AG04450 (cell line): ENCODE measurements at places on chromosomes 3 and 15. TPM values are rescaled to one million over a fixed set of nuclear protein-coding genes. Genes with fewer than 3 reads are reported as not detected.

- DNase-seq = no peak
These were observed 110.0 kb upstream of the HES1 start for GRCh38 chr3:194025951-194026350.

DNA sequence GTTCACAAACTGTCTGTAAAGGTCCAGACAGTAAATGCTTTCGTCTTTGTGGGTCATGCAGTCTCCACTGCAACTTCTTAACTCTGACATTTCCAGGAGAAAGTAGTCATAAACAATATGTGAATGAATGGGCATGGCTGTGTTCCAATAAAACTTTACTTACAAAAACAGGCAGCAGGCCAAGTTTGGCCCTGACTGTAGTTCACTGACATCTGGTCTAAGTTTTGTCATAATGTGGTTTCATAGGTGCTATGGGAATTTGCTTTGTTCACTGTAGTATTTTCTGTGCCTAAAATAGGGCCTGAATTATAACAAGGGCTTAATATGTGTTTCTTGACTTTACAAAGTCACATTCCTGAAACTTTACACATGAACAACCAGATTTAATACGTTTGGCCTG lies 186.0 kb upstream of the KBTBD8 start:
- DNase-seq = no peak

DNA sequence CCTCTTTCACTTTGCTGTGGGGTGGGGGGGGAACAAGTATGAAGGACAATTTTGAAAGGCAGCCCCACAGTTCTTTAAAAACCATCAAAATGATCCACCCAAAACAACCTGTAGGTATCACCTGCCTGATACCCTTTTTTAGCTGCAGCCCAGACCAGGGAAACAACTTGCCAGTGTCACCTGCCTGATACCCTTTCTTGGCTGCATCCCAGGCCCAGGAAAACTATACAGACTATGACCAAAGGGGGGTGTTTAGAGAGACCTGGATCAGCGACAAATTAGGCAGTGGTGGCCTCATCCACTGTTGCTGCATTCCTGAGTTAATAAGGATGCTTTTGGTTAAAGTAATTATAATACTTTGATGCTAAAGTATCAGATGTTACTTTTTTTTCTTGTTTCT lies 122.0 kb downstream of the VPS13C start:
- no peak for DNase-seq

DNA sequence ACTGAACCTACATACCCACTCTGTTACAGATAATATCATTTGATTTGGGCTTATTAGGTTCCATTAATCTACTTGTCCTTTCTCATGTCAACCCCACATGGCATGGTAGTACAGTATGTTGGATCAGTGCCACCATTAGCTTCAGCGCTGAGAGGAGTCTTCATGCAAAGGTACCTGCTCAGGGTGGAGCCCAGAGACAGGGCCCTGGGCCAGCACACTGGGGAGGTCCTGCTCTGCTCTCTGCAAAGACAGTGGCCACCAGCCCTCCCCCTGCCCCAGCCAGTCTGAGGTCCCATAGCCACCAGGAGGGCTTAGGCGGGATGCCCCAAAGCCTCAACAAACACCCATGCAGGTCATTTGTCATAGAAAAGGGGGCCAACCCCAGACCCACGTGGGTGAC lies 71.0 kb downstream of the ATP10A start:
- no peak for DNase-seq

DNA sequence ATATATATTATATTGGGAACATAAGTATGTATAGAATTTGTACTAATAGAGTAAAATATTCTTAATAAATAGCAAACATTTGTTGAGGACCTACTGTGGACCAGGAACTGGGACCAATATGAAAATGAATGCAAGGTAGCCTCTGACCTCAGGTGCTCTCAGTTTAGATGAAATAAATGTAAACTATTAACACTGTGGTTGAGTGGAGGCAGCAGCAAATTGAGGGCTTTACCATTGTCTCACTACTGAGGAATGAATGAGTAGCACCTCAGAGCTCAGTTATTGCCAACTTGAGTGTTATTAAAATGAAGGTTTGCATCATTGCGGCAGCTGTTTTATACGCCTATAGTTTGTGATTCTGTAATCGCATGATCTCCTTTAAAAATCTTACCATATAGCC lies 90.9 kb upstream of the CGNL1 start:
- no peak for DNase-seq

The MESP1 gene
- polyA plus RNA-seq = 0.17 and 0.30 TPM in 2 replicates

The BFSP2 gene
- not detected in 2 replicates for polyA plus RNA-seq

The PLD1 gene
- 13.9 and 20.2 TPM in 2 replicates for polyA plus RNA-seq
